ENCODE measurements at places on chromosomes 3 and 15. TPM values are rescaled to one million over a fixed set of nuclear protein-coding genes. Genes with fewer than 3 reads are reported as not detected.

CASR gene
- not detected for total RNA-seq

VPS39 gene
- 17.7 TPM for total RNA-seq

DNA sequence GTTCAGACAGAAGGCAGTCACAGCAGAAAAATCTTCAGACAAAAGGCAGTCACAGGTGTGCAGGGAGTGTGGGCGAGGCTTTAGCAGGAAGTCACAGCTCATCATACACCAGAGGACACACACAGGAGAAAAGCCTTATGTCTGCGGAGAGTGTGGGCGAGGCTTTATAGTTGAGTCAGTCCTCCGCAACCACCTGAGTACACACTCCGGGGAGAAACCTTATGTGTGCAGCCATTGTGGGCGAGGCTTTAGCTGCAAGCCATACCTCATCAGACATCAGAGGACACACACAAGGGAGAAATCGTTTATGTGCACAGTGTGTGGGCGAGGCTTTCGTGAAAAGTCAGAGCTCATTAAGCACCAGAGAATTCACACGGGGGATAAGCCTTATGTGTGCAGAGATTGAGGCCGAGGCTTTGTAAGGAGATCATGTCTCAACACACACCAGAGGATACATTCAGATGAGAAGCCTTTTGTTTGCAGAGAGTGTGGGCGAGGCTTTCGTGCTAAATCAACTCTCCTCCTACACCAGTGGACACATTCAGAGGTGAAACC is 27.6 kb downstream of the ZNF589 start:
- no peak for DNase-seq

- DNase-seq, result no peak
Measured at GRCh38 chr3:184443831-184444230, 64.0 kb downstream of the CHRD start.

- no peak for DNase-seq
Measured at GRCh38 chr3:34176723-34177122, 378.3 kb downstream of the PDCD6IP start.

DNA sequence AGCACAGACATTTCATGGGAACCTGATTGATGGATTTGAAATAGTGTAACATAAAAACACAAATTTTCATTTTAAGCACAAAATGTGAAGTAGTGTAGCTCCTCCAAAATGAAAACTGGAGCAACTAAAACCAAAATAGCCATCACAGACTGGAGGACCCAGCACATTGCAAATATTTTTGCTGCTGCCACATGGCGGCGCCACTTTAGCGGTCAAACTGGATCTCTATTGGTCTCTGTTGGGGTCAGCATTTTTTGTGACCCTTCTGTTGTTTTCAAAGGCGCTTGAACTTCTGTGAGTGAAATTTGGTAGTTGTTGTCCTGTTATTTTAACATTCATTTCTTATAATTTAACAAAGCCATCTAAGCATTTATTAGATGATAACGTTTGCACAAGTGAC is 259.9 kb downstream of the IL20RB start:
- no peak for DNase-seq

CELF6 gene
- total RNA-seq, result not detected

KLHL40 gene
- not detected for total RNA-seq

DNA sequence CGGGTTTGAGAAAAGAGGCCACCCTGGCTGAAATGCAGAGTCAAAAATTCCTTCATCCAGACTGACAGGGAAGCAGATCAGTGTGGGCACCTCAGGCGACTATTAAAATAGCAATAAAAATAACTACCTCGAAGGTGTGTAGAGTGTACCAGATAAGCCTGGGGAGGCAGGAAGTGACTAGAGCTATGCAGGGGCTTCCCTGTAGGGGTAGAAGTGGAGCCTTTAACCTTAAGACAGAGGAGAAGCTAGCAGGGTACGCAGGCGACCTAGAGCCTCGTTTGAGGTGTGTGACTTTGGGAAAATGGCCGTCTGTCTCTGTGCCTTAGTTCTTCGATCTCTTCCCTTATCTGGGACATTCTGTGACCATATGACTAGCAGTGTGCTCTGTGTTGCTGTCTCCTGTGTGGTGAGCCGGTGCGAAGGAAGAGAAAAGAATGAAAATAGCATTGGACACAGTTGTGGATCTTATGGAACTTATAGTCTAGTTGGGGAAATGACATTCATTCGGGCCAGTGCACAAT is 17.6 kb downstream of the BHLHE40 start:
- DNase-seq, result no peak

ACSBG1 gene
- 0.24 TPM for total RNA-seq

Measured in HT1080 (cell line).